ENCODE measurements at places on chromosomes 11 and 22.

DNA sequence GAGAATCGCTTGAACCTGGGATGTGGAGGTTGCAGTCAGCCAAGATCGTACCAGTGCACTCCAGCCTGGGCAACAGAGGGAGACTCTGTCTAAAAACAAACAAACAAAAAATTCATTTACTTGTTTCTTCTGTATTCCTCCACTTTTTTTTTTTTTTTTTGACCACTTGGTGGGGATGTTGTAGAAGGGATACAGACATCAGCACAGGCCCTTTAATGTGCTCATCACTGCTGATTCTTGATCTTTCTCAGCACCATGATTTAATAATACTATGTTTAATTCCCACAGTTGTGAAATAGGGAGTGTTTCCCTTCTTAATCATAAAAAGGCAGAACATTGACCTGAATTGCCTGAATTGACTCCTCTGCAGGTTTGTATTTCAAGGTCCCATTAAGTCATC, 4.5 kb downstream of the TTC9C start:
- peak; percentile 34 for DNase-seq

GRCh38 chr11:43548916-43549315, 131.6 kb upstream of the HSD17B12 start:
- DNase-seq: no peak

DNA sequence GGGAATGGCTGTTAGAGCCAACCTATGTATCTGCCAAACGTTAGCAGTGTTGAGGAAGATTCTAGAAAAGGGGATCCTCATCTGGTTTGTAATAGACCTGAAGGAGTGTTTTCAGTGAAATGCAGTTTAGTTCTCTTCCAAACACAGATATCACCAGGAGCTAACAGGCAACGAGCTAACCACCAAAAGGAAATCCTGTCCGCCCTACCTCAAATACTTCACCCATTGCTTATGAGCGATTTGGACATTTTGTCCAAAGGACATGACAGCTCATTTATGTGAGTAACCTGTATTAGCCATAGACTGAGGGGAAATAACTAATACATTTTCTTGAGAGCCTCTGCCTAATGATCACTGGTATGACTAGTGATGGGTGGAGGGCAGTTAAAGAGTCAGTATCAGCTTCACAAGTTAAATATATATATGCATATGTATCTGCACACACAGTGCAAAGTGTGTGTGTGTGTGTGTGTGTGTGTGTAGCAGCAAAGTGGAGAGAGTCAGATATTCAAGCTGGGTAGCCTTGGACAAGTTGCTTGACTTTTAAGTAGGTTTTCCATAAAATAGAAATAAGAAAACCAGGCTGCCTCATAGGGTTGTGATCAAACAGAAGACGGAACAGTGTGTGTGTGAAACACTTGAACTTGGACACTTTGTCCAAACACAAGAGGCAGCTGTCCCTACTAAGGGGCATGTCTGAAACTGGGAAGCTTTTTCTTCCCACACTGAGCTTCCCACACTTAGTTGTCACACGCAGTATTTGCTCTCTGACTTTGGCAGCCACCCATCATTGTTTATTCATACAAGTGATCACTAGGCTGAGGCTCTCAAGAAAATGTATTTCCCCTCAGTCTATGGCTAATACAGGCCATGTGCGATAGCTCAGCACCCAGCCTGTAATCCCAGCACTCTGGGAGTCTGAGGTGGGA, 940 bp upstream of the C11orf91 start:
- DNase-seq: peak; percentile 73

GRCh38 chr11:124582565-124582964, 12.8 kb downstream of the OR8A1 start:
- DNase-seq: no peak

DNA sequence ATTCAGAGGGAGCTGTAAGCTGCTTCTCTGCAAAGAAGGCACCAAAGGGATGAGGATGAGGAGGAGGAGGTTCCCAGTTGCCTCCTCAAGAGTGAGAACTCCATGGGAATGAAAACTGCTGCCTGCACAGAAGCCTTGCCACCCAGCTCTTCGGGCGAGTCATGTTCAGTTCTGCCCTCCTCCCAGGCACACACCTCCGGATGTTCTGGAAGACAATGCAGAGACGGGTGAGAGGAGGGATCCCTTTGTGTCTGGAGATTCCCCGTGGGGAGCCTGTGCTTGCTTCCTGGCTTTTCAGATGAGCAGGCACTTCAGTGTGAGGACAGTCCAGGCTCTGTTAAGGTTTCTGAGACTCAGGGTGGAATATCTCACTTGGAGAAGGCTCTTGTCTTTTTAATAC, 295.6 kb downstream of the DDX10 start:
- no peak for DNase-seq

All from lung (tissue), 17 donors.